ENCODE measurements at places on chromosomes 13 and 19.

DNA sequence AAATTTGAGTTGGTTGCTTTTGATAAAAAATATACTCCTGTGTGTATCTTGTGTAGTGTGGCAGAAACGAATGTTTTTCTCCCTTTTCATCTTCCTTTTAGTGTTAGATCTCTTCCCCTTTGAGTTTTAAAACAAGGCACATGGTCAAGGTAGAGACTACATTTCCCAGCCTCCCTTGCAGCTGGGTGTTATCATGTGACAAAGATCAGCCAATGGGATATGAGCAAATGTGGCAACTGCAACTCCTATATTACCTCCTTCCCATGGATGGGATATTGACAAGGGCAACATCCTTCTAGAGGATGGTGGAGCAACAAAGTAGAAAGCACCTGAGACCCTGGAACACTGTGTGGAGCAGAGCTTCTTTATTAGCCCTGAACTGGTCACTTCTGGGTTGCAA is 42.4 kb downstream of the ADGRE3 start:
- DNase-seq: no peak

DNA sequence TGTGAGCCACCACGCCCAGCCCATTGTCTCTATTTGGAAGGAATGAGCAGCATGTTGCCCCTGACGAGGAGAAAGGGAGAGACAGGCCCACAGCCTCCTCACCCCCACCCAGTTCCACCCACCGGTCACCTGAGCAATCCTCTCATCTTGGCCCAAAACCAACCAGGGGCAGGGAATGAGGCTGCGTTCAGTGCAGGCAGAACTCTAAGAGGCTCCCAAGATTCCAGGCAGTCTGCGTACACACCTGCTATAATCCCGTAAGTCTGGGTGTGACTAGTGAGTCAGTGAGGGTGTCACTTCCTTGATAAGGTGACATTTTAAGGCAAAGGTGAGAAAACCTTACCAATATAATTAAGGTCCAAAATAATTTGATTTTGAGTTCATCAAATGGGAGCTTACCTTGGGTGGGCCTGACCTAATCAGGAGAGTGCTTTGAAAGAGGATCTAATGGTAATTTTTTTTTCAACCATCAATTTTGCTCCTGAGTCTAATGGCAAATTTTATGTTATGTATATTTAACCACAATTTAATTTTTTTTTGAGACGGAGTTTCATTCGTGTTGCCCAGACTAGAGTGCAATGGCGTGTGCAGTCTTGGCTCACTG is 26.9 kb upstream of the KLF2 start:
- no peak for DNase-seq

- DNase-seq: peak; percentile 19
These were observed 1.4 kb downstream of the KCTD15 start for GRCh38 chr19:33797802-33798671.

DNA sequence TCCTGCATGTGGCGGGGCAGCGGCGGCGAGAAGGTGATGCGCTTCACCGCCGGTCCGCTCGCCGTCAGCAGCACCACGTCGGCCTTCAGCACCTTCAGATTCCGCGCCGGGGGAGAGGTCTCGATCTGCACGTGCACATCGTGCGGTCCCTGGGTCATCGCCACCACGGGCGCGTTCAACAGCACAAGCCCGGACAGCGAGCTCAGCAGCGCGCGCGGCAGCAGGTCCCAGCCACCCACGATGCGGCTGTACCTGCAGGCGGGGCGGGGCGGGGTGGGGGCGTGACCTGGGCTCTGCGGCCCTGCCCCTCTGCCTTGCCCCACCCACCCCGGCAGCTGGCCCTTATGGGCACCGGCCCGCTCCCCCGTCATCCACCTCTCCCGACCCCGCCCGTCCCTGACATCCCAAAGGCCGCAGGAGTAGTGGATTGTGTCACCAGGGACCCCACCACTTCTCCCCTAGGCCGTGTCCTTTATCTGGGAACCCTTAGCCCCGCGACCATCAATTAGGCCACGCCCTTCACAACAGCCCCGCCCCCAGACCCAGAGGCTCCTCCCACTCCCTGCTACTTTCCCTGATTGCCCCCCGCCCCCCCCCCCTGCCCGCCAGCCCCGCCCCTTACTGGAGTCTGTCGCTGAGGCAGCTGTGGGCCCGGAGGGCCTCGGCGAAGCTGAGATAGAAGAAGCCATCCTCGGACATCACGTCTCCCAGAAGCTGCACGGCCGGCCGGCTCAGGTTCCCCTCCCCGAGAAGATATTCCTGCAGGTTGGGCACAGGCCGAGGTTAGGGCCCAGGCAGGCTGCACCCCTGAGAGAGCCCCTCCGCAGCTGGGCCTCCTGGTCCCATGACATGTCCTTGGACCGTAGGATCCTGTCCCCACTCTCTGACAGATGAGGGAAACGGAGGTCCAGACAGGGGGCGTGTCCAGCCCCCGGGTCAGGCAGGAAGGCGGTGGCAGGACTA is 6.1 kb downstream of the IL4I1 start:
- DNase-seq: no peak

- no peak for DNase-seq
These were observed 198.1 kb downstream of the FGF14 start for GRCh38 chr13:102203718-102204117.

DNA sequence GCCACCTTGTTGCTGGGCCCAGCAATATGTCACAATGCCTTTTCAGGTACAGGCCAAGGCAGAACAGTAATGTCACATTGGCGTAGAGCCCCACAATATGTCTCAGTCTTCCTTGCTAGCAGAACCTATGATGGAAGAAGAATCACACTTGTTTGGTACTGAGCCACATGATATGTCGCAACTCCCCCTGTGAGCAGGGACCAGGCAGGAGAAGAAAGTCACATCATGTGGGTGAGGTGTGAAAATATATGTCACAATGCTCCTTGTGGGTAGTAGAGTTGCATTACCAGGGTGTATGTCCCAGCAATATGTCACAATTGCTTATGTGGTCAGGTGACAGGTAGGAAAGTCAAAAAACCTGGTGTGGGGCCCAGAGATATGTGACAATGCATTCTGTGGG is 7.1 kb upstream of the ZNF91 start:
- DNase-seq: no peak

- no peak for DNase-seq
These were observed 9.3 kb upstream of the RUBCNL start for GRCh38 chr13:46396341-46396740.

DNA sequence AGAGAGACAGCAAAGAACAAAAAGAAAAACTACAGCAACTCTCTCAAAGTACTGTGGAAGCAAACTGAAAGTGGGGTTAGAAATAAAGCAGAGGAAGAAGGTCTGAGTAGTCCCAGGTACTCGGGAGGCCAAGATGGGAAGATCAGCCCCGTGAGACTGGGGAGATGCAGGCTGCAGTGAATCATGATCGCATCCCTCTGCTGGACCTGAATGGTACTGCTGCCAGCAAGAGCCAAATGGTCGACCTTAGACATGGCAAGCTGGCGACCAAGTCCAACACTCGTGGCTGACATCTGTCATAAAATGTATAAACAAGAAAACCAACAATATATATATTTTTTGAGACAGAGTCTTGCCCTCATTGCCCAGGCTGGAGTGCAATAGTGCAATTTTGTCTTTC is 33.7 kb upstream of the ZNF724 start:
- no peak for DNase-seq

- no peak for DNase-seq
These were observed 63.4 kb downstream of the RYR1 start for GRCh38 chr19:38496603-38497487.

DNA sequence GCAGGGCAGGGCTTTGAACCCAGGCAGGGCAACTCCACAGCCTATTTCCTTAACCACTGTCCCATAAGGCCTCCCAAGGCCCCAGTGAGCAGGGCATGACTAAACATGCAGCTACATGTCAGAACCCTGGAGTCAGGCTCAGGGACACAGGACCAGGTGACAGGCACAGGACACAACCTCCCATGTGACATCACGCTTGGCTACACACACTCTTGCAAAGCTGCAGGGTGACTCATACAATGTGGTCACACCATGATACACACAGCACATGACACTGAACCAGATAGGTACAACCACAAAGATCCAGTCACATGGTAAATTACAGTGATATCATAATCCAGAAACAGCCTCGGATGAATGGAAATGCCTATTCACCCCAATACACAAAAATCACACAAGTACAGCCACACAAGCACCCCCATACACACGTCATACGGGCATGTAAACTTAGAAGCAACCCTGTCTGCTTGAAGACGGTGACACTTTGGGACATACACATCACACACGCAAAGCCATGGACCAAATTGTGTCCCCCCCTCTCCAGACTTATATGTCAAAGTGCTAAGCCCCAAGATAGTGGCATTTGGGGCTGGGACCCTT is 14.5 kb downstream of the KLK4 start:
- no peak for DNase-seq

GRCh38 chr19:2546128-2547032 is 70.5 kb downstream of the GADD45B start:
- DNase-seq: no peak

DNA sequence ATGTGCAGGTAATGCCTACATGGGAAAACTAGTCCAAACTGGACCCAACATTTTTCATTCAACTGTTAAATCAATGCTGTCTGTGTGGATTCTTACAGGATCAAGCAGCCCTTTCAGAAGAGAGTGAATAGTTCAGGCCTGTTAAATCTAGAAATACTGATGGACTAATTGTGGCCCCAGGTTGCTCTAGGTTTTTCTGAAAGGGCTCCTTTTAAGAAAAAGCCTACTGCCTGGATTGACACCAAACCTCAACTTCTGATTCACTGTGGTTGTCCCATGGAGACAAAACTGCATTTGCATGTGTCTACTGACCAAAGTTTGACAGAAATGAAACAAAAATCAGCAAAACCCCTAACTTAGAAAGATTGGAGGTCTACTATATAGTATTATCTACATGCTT is 437.0 kb downstream of the KLF12 start:
- no peak for DNase-seq

DNA sequence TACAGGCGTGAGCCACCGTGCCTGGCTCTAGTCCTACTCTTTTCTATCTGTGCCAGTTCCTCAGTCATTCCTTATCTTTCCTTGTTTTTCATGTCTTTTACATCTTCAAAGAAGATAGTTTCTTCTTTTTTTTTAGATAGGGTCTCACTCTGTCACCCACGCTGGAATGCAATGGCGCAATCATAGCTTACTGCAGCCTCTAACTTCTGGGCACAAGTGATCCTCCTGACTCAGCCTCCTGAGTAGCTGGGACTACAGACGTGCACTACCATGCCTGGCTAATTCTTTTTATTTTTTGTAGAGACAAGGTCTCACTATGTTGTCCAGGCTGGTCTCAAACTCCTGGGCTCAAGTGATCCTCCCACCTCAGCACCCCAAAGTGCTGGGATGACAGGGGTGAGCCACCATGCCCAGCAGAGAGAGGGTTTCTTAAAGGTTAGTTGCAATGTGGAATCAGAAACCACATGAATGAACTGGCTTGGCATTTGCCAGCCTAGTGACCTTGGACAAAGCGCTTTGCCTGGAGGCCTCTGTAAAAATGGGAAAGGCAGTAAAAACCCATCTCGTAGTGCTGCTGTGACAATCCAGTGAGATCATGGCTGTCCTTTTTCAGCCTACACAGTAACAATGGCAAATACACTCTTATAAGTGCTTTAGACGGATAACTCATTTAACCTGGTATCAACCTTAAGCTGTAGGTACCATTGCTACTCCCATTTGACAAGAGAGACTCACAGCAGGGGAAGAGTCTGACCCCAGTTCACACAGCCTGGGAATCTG is 3.9 kb downstream of the ACP7 start:
- DNase-seq: no peak

- DNase-seq: no peak
These were observed 20.3 kb downstream of the ZNF420 start for GRCh38 chr19:37098570-37098969.

DNA sequence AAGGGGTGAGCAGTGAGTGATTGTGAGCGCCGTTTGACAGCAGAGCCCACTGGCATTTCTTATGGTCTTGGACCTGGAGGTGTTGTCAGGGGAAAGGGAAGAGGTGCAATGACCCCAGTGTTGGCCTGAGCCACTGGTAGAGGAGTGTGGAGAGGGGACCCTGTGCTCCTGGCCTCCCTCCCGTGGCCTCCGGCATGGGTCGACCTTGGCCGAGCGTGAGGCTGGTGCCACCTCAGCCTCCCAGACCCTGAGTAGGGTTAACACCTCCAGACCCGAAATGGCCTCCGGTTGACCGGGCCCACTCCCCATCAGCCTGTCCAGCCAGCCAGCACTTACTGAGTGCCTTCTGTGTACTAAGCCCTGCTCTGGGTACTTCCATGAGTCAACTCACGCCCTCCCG is 6.5 kb downstream of the TRAPPC5 start:
- DNase-seq: no peak

GRCh38 chr19:827314-827709 is 325 bp upstream of the AZU1 start:
- no peak for DNase-seq

- DNase-seq: no peak
These were observed 1.1 kb downstream of the PTGER1 start for GRCh38 chr19:14473978-14474578.

DNA sequence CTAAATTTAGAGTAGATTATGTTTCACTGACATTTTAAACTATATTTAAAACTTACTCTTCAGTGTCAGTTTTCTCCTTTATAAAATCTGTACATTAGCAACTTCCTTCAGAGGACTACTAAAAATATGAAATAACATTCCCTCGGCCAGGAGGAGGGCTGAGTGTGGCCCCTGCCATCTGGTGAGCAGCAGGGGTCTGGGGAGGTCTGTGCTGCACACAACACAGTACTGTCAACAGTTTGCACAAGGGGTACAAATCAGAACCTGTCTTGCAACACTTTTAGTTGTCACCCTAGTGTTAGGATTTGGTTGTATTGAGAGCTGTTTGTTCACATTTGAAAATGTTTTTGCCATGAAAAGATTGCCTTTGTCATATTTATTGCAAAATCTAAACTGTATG is 48.9 kb downstream of the TPP2 start:
- no peak for DNase-seq

DNA sequence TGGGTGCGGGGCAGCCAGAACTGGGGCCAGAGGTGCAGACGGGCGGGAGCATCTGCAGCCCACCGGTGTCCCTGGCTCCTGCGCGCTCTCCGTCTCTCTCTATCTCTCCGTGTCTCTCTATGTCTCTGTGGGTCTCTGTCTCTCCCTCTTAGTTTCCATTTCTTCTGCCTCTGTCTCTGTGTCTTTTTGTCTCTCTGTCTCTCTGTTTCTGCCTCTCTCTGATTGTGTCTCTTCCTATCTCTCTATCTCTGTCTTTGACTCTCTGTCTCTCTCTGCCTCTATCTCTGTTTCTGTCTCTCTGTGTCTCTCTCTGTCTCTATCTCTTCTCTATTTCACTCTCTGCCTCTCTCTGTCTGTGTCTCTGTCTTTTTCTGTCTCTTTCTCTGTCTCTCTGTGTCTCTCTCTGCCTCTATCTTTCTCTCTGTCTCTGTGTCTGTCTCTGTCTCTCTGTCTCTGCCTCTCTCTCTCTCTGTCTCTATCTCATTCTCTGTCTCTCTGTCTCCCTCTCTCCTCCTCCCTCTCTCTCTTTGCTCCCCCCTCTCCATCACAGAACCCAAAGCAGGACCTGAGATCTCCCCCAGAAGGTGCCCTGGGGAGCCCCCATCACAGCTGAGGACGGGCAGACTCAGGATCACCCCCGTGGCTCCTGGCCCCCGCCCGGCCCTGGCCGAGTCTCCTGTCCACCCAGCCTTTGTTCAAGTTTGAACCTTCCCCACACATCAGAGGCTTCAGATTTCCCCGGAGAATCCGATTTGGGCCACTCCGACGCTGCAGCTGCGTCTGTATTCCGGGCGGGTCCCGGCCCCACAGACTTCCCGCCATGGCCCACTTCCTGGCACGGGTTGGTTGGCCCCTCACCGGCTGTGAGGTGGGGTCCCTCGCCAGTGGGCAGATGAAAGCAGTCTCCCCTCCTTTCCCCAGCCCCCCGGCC is 48.6 kb upstream of the TCF3 start:
- DNase-seq: no peak

GRCh38 chr19:13425151-13425550 is 81.1 kb downstream of the CACNA1A start:
- no peak for DNase-seq
